Progenitor cell of endocrine pancreas (in vitro differentiated cells): ENCODE measurements at places on chromosomes 5 and 9. TPM values are rescaled to one million over a fixed set of nuclear protein-coding genes. Genes with fewer than 3 reads are reported as not detected.

GRCh38 chr9:27497883-27498417 is 26.1 kb upstream of the IFNK start:
- no peak for DNase-seq

GRCh38 chr5:177382423-177383029 is 1.7 kb upstream of the SLC34A1 start:
- no peak for DNase-seq

Gene SLC34A3
- total RNA-seq = 0.26 and 0.27 TPM in 2 replicates

Gene DMRTA1
- 6.9 and 7.7 TPM in 2 replicates for total RNA-seq

Gene CDKN2B-AS1
- total RNA-seq = not detected in 2 replicates

Gene MARCOL
- total RNA-seq = not detected in 2 replicates
